Activated CD4-positive, CD25-positive, alpha-beta regulatory T cell (primary cell): ENCODE measurements at places on chromosomes 12 and 14.

DNA sequence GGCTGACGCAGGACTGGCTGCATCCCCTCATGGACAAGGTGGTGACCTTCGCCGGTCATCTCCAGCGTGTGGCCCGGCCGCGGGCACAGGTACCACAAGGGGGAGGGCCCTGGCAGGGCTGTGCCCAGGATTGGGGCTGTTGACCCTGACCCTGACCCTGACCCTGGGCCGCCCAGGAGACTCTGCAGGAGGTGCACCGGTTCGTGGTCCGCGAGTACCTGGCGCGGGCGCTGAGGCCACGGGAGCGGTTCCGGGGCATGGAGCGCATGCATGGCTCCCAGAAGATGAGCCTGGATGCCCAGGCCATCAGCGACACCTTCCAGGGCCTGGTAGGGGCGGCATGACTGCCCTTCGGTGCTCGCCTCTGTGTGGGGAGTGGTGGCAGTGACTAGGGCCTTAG, 12.9 kb downstream of the EXOC3L4 start:
- no peak for DNase-seq

GRCh38 chr12:24537083-24537860, 411.6 kb downstream of the BCAT1 start:
- DNase-seq, result no peak

DNA sequence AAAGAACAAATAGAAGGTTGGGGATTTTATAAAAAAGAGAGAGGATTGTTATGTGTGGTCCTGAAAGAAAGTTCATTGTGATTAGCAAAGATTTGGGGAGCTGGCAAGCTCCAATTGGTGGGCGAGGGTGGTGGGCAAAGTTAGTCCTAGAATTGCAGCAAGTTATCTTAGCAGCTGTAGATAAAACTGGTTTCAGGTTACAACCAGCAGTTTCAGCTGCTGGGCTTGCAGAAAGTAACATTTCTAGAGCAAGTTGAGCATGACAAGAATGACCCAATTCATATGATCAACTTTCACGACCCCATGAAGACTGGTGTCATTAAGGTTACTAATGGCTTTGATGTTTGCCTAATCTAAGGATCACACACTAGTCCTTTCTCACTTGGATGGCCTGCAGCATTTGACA, 177.9 kb upstream of the NUDT4 start:
- DNase-seq, result no peak

DNA sequence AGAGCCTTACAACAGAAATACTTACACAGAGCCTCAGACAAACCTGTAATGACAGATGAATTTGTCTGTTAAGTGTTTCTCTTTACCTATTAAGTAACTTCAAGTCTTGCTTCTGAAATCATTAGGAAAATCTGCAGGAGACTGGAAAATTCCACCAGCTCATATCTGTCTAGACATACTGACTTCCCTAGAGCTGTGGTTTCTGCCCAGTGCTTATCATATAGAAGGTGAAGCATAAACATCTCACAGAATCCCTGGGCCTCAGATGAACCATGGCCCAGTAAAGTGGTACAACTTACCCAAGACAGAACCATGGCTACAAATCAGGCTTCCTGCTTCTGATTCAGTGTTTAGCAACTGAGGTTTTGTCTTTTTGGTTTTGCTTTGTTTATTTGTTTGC, 91.6 kb downstream of the EGLN3 start:
- no peak for DNase-seq

GRCh38 chr14:30195941-30196340, 268.3 kb upstream of the PRKD1 start:
- no peak for DNase-seq

DNA sequence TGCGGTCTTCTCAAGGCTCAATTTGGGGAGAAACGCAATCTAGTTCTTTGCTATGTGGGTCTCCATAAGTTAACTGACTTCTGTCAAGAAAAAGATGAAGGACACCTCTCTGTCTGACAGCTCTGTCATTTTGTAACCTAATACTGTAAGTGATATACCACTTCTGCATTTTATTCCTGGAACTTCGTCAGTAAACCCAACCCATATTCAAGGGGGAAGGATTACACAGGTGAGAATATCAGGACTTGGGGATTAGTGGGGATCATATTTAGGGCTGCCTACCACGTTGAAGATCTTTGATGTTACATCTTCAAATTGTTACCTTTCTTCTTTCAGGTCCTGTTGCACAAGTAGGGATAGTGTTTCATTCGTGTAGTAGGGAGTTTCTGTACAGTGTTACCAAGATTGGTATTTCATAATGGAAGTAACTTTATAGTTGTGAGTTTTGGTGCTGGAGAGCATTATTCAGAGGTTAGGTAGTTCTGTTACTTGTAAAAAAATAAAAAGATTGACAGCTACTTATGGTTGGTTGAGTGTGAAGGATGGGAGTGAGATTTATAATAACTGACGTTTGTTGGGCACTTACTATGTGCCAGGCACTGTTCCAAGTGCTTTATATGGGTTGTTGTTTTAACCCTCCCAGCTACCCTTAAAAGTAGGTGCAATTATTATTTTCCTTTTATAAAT, 1.6 kb downstream of the TMEM260 start:
- no peak for DNase-seq

DNA sequence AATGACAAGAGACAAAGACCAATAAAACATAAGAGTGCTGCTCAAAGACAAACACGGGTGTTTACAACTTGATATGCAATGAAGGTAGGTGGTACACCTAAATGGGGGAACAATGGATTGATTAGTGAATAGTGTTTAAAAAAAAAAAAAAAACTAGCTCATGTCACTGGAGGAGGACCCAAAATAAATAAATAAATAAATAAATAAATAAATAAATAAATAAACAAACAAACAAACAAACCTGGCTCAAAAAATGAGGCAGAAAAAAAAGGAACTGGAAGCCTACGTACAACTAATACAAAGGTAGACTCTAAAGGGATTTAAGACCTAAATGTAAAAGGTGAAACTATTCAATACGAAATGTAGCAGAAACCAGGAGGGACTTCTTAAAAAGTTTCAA, 18.6 kb downstream of the NAP1L1 start:
- no peak for DNase-seq

GRCh38 chr14:73125169-73125588, 11.1 kb upstream of the PSEN1 start:
- no peak for DNase-seq

- no peak for DNase-seq
Observed at GRCh38 chr14:64442300-64442988, 22.9 kb upstream of the AKAP5 start.

DNA sequence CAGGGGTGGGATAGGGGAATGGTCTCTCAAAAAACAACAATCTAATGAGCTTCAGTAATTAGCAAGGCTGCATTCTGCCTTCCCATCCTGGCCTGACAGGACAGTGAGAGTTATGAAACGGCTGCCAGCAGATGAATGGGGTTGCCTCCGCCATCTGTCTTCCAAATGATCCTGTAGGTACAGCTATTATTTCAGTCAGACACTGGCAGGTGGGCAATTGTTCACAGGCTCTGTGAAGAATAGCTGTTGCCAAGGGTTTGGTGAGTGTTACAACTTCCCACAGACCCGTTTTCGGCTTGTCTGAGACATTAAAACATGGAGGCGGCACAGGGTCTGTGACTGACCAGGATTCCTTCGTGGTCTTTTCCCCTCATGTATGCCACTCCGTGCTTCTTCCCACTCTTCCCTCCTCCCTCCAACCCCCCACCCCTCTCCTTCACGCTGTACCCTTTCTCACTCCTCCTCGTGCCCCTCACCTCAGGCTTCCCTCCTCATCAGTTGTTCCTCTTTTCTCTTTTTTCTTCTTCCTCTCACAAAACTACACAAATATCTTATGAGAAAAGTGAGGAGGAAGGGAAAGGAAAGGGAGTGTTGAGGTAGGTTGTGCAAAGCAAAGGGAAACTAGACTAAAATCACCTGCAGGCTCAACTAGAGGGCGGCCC, 160.8 kb upstream of the GZMB start:
- no peak for DNase-seq

GRCh38 chr14:92564344-92565039, 50.9 kb downstream of the RIN3 start:
- no peak for DNase-seq

DNA sequence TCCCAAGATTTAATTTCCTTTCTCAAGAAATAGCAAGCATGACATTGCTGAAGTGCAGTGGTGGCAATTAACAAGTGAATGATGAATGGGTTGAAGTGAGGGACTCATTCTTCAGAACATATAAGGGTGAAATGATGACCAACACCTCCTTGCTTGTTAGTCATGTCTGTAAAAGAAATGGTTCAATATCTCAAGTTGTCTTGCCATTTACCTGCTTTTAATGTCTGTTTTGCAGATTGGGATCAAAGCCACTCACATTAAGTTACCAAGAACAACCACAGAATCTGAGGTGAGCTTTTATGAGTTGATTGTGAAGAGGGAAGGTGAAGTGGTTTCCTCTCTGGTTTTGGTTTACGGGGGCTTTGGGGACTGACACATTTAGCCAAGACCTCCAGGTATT, 24.1 kb downstream of the MTHFD1 start:
- DNase-seq, result no peak

- no peak for DNase-seq
Observed at GRCh38 chr12:24072302-24072701, 122.8 kb upstream of the SOX5 start.

DNA sequence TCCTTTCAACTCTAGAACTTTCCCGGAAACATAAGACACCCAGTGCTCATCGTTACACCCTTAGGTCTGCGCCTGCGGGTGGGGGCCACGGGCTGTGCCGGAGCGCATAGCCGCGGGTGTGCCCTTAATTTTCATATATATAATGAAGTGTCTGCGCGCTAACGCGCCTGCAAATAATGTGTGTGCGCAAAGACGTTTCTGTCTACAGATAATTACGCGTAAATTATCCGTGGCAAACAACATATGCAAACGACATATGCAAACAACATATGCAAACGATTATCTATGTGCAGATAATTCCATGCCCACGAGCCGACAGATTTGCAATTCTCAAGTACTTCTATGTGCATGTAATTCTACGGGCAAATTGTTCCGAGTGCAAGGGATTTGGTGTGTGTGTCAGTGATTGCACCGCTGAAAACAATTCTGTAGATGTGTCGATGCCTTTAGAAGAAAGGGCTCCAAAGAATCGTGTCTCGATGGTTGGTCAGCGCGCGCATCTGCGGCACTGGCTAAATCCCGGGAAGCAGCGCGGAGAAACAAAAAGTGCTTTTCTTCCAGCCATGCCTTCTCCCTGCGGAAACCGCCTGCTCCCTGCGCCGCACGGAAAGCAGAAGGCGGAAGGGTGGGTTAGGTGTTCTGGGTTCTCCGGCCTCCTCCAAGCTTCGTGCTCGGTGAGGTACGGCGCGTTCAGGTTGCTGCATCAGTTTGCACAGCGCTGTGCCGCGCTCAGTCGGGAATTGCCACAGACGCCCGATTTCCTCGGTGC, 34.5 kb upstream of the TBX5 start:
- no peak for DNase-seq

GRCh38 chr14:71198687-71199086, 291.4 kb downstream of the PCNX1 start:
- DNase-seq, result no peak

DNA sequence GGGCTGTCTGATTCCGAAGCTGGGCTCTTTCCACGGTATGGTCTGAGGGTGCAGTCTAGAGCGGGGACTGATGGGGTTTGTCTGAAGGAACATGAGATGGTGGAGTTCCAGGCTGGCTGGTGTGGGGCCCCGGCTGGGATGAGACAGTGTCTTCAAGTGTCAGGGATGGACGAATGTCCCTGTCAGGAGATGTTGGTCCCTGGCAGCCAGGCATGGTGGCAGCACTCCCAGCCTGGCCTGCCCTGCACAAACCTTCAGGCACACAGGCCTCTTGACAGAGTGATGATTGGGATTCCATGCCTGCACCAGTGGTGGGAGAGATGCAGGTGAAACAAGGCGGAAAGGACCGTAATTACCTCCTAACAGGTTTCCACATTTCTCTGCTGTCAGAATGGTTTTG, 221.9 kb downstream of the CACNA1C start:
- DNase-seq, result no peak

- DNase-seq, result no peak
Observed at GRCh38 chr12:64320611-64321010, 69.9 kb downstream of the C12orf56 start.

GRCh38 chr12:89461190-89461589, 63.4 kb downstream of the GALNT4 start:
- DNase-seq, result no peak

DNA sequence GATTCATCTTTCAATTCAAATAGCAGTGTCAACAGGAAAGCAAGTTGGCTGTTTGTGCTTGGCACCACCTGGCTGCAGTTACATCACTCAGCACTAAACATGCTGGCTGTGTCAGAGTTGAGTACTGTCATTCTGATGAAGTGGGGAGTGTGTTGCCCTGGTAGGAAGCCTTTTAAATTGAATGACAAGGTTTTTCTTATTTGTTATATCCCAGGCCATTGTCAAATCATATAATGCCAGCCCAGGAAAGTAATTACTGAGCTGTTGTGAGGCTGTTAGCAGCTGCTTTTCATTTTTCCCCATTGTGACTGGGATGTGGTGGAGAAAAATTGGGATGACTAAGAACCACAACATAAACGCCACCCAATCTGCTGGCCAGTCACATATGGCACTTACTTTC, 106.5 kb upstream of the PRKD1 start:
- no peak for DNase-seq

GRCh38 chr12:114450515-114451300, 44.8 kb upstream of the TBX5 start:
- no peak for DNase-seq
